Temporal lobe (tissue), 4 donors: ENCODE measurements at places on chromosomes 1 and 21. TPM values are rescaled to one million over a fixed set of nuclear protein-coding genes. Genes with fewer than 3 reads are reported as not detected.

The TEX38 gene
- not detected for total RNA-seq

The IGSF9 gene
- 7.6 TPM for total RNA-seq

The TMPRSS3 gene
- not detected for total RNA-seq

The NPHS2 gene
- total RNA-seq = not detected

The RNU1-1 gene
- total RNA-seq = 73,230 TPM

The FYB2 gene
- 0.49 TPM for total RNA-seq

The AMY2B gene
- total RNA-seq = 60.5 TPM

The RCAN3 gene
- total RNA-seq = 13.0 TPM

The RAP1GAP gene
- total RNA-seq = 22.6 TPM

The BCAN gene
- 98.8 TPM for total RNA-seq

The RGS13 gene
- total RNA-seq = not detected

The MRPL9 gene
- 40.6 TPM for total RNA-seq

The KANK4 gene
- 0.74 TPM for total RNA-seq

The FCAMR gene
- total RNA-seq = not detected

The GPR157 gene
- 0.25 TPM for total RNA-seq

The ESPN gene
- under 0.01 TPM for total RNA-seq

The IL19 gene
- total RNA-seq = not detected

The LIN9 gene
- 15.2 TPM for total RNA-seq
